ENCODE measurements at places on chromosomes 3 and 15.

DNA sequence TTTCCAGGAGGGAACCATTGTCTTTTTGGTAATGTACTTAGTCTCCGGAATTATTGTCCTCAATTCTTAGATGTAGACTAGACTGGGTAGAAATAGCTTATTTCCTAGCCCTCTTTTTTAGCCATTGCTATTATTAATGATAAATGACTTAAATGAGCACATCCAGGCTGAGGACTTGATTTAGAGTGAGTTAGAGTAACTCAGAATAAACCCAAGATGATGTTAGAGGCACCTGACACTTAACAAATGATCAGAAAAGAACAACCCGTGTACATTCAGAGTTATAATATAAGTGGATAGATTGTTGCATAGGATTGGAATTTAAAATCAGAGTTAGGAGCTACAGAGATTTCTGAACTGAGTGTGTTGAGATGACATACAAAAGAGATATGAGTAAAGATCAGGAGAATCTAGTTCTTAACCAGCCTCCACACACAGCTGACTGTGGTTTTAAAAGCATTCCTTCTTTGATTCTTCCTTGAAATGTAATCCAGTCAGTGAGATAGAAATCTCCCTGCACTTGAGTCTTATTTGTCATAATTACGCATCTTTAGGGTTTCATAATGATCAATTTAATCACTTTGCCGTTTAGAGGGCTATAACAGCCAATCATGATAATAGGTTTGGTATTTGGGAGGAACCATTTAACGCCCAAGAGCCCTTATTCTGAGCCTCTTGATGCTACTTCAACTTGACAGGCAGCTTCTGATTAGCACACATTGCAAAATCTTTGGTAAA, 366.5 kb downstream of the GAP43 start:
- DNase-seq, result no peak

DNA sequence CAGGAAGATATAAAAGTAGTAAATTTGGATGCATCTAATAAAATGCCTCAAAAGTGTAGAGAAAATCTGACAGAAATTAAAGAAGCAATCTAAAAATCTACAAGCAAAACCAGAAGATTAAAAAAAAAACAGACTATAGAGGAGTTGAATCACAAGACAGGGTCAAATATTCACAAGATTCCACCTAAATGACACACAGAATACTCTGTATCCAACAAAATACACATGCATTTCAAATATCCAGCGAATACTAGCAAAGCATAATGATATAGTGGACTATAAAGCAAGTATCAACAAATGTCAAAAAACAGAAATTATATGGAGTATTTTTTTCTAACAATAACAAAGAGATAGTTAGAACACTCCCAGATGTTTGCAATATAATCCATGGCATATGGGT, 20.5 kb upstream of the ACTC1 start:
- no peak for DNase-seq

GRCh38 chr3:5298453-5298852, 110.9 kb downstream of the EDEM1 start:
- no peak for DNase-seq

- no peak for DNase-seq
These were observed 686.2 kb downstream of the NLGN1 start for GRCh38 chr3:174083706-174084105.

DNA sequence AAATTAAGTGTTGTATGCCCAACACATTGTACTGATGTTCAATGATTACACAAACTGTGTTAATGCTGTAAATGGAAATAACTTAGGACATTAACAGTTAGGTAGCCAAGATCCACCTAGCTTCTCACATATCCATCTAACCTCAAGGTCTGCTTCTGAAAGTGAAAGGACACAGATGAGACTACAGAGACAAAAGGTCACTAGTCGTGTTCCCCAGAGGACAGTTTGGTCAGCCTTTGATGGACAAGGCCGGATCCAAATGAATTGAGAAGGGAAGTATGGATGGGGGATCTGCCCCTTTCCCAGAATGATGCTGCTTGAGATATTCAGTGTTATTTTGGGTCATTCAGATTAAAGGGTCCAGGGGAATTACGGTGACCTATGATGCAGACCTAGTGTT, 17.2 kb downstream of the ALDH1A2 start:
- no peak for DNase-seq

- DNase-seq, result no peak
These were observed 104.4 kb upstream of the MCTP2 start for GRCh38 chr15:94127006-94127405.

DNA sequence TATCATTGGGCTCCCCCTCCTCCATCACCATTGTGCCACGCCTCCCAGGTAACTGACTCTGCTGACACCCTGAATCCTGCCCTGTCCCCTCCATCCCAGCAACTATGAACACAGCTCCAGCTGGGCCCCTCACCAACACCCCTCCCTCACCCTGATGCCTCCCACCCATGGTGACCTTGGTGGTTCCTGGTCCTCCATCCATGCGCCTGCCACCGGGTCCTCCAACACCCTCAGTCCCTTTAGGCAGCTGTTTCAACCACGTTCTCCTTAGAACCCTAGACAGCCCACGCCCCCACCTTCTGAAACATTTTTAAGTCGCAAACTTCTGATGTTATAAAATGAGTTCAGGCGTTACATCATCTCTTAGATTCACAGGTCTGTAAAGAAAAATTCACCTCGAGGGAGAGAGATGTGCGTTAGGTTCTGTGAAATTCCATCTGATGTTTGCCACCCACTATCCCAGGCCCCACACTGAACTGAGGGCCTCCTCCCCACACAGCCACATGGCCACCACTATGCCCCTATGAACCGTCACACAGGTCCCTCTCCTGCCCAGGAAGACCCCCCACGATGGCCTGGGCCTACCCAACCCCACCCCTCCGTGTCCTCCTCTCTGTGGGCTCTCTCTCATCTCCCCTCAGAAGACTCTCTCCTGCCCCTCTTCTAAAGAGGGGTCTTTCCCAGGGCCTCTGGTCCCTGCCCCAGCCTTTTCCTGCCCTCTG, 29.8 kb downstream of the PCSK6 start:
- no peak for DNase-seq

GRCh38 chr3:32596909-32597369, 26.3 kb upstream of the DYNC1LI1 start:
- DNase-seq, result no peak

DNA sequence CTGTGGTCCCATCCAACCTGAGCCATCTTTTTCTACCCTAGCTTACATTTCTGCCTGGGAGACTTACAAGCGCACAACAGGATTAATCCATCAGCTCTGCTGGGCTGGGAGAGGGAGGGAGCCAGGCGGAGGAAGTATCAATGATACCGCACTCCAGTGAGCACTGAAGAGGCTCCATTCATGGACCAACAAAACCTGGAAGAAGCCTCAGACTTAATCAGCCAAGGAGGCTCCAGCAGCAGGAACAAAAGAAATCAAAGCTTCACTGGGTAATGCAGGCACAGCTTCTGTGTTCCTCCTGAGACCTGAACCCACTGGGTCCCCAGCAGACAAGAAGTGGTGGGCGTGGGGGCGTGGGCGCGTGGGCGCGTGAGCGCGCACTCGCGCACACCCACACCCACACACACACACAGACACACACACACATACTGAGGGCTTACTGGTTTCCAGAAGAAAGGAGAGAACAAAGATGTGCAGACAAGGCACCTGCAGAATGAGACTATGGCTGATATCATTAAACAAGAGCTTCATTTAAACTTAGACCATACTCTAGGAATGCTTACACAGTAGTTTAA, 87.0 kb upstream of the BOC start:
- no peak for DNase-seq

GRCh38 chr3:195204360-195205163, 66.4 kb downstream of the XXYLT1 start:
- peak; percentile 44 for DNase-seq

DNA sequence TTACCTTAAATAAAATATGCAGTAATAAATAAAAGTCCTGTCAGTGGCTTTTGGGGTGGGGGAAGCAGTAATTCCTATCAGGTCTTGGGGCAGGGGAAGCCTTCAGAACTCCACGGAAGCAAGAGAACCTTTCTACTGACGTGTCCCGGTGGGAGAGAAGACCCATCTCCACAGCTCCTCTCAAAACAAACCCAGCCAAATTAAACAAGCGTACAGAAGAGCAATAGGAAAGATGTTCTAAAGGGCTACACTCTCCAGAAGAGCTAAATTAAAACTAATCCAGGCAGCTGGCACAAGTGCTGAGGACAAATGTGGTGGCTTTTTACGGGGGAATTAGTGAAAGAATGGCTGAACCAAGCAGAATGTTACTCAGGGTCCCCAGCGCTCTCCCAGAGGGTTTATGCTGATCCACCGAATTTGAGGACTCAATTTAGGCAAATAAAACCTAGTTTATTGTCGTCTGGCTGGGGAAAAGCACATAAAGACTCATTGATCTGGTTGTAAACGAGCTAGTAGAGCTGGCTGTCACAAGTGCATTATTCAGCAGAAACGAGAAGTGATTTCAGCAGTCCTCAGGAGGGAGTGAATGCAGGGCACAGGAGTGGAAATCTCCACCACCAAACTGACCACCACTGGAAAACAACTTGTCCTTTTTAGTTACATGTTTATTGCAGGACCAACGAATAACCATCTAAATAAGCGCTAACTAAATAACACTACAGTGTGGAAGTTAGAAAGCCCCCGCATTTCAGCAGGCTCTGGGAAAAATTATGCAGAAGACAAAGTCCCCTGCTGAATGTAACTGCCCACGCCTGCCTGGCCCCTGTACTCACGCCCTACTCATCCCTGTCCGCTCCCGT, 13.5 kb downstream of the BFSP2 start:
- no peak for DNase-seq

GRCh38 chr15:37220949-37221670, 120.8 kb upstream of the MEIS2 start:
- DNase-seq, result no peak

GRCh38 chr3:105504440-105504951, 137.8 kb downstream of the ALCAM start:
- no peak for DNase-seq

DNA sequence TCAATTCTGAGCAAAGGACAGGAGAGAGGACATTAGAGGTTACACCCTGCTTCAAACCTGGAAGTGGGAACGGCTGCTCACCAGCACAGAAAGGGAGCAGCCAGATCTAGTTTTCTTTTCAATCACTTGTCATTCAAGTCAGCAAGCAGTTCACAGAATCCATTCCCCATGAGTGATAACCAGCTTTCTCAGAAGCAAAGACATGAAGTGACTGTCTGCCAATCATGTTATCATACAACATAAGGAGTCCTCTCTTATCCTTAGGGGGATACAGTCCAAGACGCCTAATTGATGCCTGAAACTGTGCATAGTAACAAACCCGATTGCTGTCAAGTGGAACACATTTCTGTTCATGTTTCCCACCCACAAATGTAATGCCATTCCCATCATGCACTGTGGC, 54.7 kb downstream of the FAM98B start:
- no peak for DNase-seq

DNA sequence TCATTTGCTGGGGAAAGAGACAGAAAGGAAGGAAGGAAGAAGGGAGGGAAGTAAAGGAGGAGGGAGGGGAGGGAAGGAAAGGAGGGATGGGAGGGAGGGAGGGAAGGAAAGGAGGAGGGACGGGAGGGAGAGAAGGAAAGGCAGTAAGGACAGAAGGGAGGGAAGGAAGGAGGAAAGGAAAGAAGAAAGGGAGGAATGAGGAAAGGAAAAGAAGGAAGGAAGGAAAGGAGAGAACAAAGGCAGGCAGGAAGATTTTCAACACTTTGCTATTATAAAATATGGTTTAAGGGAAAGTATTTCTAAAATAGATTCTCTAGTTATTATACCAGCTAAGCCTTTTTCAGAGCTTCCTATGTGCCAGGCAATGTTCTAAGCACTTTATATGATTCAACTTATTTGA, 278.0 kb upstream of the LYSMD4 start:
- DNase-seq, result no peak

- DNase-seq, result no peak
These were observed 126.7 kb downstream of the MYLK start for GRCh38 chr3:123757281-123757940.

DNA sequence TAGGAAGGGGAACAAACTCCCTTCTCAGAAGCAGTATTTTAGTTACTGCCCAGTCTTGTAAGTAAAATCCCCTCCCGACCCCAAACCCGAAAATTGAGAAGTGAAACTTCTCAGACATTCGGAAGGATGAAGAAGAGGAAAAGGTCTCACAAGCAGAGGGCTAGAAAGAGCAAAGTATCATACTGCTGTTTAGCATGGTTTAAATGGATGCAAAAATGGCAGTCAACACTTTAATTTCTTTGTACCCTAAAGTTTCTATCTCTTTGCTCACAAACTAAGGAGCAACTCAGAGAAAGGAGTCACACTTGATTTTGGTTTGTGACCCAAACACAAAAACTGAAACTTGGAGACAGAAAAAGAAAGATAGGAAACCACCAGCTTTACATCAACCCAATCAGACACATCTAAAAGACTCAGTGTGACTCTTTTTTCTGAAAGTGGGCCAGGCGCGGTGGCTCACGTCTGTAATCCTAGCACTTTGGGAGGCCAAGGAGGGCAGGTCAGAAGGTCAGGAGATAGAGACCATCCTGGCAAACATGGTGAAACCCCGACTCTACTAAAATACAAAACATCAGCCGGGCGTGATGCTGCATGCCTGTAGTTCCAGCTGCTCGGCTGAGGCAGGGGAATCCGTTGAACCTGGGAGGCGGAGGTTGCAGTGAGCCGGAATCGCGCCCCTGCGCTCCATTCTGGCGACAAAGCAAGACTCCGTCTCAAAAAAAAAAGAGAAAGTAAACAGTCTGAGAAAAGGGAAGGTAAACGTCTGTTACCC, 63.2 kb upstream of the ATP11B start:
- DNase-seq, result no peak

- no peak for DNase-seq
These were observed 234.2 kb upstream of the MCTP2 start for GRCh38 chr15:93997071-93997658.

GRCh38 chr15:101437618-101438481, 51.7 kb downstream of the PCSK6 start:
- no peak for DNase-seq

GRCh38 chr3:119794401-119794800, 12.5 kb downstream of the NR1I2 start:
- no peak for DNase-seq

- DNase-seq, result peak; percentile 65
These were observed 53.9 kb downstream of the RLBP1 start for GRCh38 chr15:89167267-89168176.

- no peak for DNase-seq
These were observed 200.7 kb downstream of the UBE3A start for GRCh38 chr15:25238126-25238525.

- no peak for DNase-seq
These were observed 824.2 kb downstream of the NSUN3 start for GRCh38 chr3:94887065-94887464.

DNA sequence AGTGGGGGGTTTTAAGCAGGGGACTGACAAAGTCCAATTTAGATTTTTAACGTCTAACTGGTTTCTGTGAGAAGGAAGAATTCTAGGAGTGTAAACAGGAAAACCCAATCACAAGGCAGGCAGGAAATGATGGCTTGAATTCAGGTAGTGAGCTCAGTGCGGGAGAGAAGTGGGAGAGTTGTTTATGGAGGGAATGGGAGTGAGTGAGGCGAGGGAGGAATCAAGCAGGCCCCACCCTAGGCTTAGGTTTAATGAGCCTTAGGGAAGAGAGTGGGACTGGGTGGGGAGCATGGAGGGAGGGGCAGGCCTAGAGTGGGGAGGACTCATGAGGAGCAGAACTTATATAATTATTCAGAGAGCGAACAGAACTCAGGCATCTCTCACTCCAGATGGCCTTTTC, 17.9 kb downstream of the VIPR1 start:
- no peak for DNase-seq

GRCh38 chr3:188901126-188901525, 270.6 kb upstream of the TPRG1 start:
- no peak for DNase-seq

GRCh38 chr3:197835509-197835908, 44.5 kb downstream of the LRCH3 start:
- no peak for DNase-seq
